ENCODE measurements at places on chromosomes 11 and 22. TPM values are rescaled to one million over a fixed set of nuclear protein-coding genes. Genes with fewer than 3 reads are reported as not detected.

- no peaks in the 10 kb centered on the region for H3K36me3 ChIP-seq
- no peak overlapping the region for H3K27ac ChIP-seq
- H3K4me3 ChIP-seq, result no peak overlapping the region
- no peaks in the 10 kb centered on the region for H3K27me3 ChIP-seq
- no peaks in the 10 kb centered on the region for H3K4me1 ChIP-seq
- no peak for DNase-seq
Observed at GRCh38 chr22:48257685-48258055, 1495.2 kb downstream of the TBC1D22A start.

SH3BP1 gene
- total RNA-seq, result 158 TPM

GRCh38 chr22:40764763-40765441, 54.2 kb downstream of the SLC25A17 start:
- H3K27me3 ChIP-seq, result no peaks in the 10 kb centered on the region
- H3K4me1 ChIP-seq, result peaks cover 11% of the 10 kb centered on the region
- no peaks in the 10 kb centered on the region for H3K36me3 ChIP-seq
- H3K27ac ChIP-seq, result peak overlapping the region; percentile 42
- H3K4me3 ChIP-seq, result no peak overlapping the region
- DNase-seq, result peak; percentile 58

GRM5 gene
- not detected for total RNA-seq

DNA sequence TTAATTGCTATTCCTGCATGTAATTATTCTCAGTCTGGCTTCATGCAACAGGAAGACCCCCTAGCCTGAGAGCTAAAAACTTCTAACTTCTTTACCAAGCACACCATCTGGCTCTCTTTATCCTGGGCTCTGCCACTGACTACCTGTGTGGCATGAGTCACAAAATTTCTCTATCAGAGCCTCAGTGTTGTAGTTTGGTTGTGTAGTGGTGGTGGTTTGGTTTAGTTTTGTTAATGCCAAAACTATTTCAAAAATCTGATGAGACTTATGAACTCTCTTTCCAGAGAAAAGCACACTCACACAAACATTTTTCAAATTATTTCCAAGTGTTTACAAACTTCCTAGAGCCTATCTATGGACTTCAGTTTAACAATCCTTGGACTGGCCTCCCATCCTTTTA, 7.5 kb upstream of the IL17RA start:
- H3K4me1 ChIP-seq, result peaks cover 10% of the 10 kb centered on the region
- H3K36me3 ChIP-seq, result no peaks in the 10 kb centered on the region
- H3K27ac ChIP-seq, result no peak overlapping the region
- DNase-seq, result no peak
- H3K27me3 ChIP-seq, result no peaks in the 10 kb centered on the region

CD3D gene
- 542 TPM for total RNA-seq

GRCh38 chr11:113572136-113572735, 97.0 kb upstream of the DRD2 start:
- no peak overlapping the region for H3K4me3 ChIP-seq
- no peaks in the 10 kb centered on the region for H3K4me1 ChIP-seq
- no peaks in the 10 kb centered on the region for H3K36me3 ChIP-seq
- DNase-seq, result no peak
- H3K27me3 ChIP-seq, result no peaks in the 10 kb centered on the region
- no peak overlapping the region for H3K27ac ChIP-seq

PARVA gene
- total RNA-seq, result 0.73 TPM

GRCh38 chr11:83533166-83533565, 247.0 kb upstream of the CCDC90B start:
- H3K27ac ChIP-seq, result no peak overlapping the region
- H3K4me3 ChIP-seq, result no peak overlapping the region
- no peaks in the 10 kb centered on the region for H3K27me3 ChIP-seq
- no peaks in the 10 kb centered on the region for H3K4me1 ChIP-seq
- no peak for DNase-seq
- no peaks in the 10 kb centered on the region for H3K36me3 ChIP-seq

DNA sequence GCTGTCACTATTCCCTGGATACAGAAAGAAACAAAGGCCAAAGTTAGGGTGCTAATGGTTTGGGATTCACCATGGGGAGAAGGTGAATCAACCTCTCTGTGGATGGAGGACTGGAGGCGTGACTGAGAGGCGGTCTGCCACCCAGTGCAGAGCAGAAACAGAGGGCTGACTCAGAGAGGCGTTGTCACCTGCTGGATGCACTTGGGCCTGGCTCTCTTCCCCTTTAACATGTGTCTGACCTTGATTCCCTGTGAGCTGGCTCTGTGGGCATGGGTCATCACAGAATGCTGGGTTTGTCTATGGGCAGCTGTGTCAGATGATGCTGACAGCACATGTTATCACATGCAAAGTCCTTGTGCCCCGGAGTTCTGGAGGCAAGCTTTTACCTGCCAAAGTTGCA, 75.9 kb downstream of the LDLRAD3 start:
- no peak overlapping the region for H3K27ac ChIP-seq
- no peaks in the 10 kb centered on the region for H3K4me1 ChIP-seq
- DNase-seq, result no peak
- H3K36me3 ChIP-seq, result no peaks in the 10 kb centered on the region
- no peak overlapping the region for H3K4me3 ChIP-seq

DNA sequence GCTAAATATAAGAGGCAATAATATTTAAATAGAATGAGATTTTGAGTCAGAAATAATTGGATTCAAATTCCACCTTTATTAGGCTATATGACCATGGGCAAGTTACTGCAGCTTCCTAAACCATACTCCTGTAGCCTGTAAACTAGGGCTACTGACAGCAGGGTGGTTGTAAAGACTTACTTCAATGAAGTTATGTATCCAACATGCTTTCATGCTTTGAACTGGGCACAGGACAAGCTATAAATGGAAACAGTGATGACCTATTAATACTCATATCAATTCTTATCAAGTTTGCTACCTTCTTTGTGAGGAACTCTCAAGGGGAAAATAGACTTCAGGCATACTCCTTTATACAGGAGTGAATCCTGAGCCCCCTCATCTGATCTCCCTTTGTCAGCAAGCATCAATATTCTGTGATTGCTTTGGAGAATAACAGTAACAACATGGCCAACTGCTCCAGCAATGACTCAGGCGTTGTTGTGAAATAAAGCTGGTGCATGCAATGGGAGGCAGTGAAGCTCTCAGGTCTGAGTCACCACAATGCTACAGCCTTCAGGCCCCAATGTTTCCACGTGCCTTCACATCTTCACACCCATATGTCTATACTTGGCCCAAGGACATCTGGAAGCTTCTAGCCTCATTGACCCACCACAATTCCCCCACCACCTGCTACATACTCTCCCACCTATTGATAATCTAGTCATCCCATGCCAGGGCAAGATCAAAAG, 102.5 kb downstream of the KCNA4 start:
- no peak overlapping the region for H3K4me3 ChIP-seq
- no peak for DNase-seq
- no peaks in the 10 kb centered on the region for H3K4me1 ChIP-seq
- no peak overlapping the region for H3K27ac ChIP-seq
- H3K36me3 ChIP-seq, result no peaks in the 10 kb centered on the region

TENM4 gene
- total RNA-seq, result not detected

- no peaks in the 10 kb centered on the region for H3K4me1 ChIP-seq
- H3K4me3 ChIP-seq, result no peak overlapping the region
- no peak overlapping the region for H3K27ac ChIP-seq
- DNase-seq, result no peak
- no peaks in the 10 kb centered on the region for H3K27me3 ChIP-seq
Observed at GRCh38 chr22:22974795-22975580, 87.4 kb downstream of the IGLL5 start.

DNA sequence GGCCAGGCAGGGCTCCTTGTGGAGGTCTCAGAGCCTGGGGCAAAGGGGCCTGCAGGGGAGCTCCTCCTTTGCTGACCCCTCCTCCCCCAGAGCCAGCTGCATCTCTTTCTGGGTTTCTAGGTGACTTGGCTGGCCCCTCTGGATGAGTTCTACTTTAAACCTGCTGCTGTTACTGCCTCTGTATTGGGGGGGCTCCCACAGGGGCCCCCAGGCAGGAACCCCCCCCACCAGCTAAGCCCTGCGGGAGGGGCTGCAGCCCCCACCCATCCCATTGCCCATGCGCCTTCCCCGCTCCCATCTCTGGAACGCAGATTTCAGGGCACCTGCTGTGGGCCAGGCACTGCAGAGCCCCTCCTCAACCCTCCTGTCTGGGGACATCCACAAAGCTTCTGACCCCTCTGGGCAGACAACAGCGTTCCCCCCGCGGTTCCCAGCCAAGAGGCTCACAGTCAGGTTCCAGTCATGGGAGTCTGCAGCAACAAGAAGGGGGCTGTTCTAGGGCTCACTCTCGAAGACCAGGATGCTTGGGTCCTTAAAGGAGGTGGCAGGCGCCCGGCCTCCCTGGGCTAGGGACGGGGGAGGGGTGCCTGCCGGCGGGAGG, 815 bp upstream of the PLCB3 start:
- peak overlapping the region; percentile 53 for H3K27ac ChIP-seq
- DNase-seq, result no peak
- no peaks in the 10 kb centered on the region for H3K27me3 ChIP-seq
- no peaks in the 10 kb centered on the region for H3K36me3 ChIP-seq
- H3K4me3 ChIP-seq, result peak overlapping the region; percentile 63

- DNase-seq, result no peak
- H3K27me3 ChIP-seq, result peaks cover 3% of the 10 kb centered on the region
- H3K4me3 ChIP-seq, result no peak overlapping the region
- no peak overlapping the region for H3K27ac ChIP-seq
- no peaks in the 10 kb centered on the region for H3K4me1 ChIP-seq
Observed at GRCh38 chr11:6812390-6813005, 13.0 kb upstream of the OR6A2 start.

- no peaks in the 10 kb centered on the region for H3K36me3 ChIP-seq
- no peaks in the 10 kb centered on the region for H3K4me1 ChIP-seq
- no peaks in the 10 kb centered on the region for H3K27me3 ChIP-seq
- H3K4me3 ChIP-seq, result no peak overlapping the region
- H3K27ac ChIP-seq, result no peak overlapping the region
Observed at GRCh38 chr11:109036011-109036410, 371.1 kb downstream of the DDX10 start.

DNA sequence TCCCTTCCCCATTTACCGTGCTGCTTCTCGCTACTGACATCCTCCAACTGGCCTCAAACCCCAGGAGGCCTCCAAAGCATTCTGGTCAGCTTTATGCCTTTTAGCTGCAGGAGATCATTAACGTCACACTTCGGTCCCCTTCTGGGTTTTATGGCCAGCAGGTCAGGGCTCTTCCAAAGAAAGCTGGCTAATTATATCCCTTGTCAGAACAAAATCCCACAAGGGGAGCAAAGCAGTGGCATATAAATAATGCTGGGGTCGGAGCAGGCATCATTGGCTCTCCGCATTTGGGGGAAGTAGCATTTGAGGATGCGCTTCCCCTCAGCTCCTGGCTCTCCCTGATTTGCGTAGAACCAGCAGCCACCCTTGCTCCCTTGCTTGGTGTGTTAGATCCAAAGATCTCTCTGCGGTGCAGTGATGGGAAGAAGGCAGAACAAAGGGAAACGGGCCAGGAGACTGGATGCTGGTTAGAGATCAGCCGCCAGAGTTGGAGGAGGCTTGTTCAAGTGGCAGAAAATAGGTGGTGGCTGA, 117.4 kb downstream of the DBX1 start:
- no peaks in the 10 kb centered on the region for H3K36me3 ChIP-seq
- H3K4me1 ChIP-seq, result no peaks in the 10 kb centered on the region
- H3K27me3 ChIP-seq, result no peaks in the 10 kb centered on the region

DNA sequence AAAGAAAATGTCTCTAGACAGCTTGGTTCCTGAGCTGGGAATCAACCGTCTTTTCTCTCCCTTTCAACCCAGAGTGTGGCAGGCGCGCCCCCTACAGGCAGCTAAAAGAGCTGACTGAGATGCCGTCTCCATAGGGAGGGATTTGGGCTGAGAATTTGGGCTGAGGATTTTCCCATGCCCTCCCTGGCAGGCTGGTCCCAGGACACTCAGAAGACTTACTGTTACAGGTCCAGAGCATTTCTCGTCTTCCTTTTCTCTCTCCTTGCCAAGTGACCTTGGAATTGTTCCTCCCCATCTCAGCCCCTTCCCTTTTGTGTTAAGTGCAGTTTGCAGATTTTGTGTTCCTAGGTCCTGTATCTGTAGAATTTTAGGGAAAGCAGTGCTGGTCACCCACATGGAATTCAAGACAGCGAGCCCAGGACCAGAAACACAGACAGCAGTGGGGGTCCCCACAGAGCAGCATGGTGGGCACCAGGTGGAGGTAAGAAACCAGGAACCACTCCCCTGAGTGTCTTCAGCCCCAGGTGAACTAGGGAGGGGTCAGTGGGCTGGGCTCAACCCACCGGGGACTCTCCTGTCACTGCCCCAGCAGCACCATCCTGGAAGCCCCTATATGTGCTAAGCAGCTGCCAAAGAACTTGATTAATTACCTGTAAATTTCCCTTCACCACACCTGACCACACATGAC, 9.9 kb upstream of the IGLL5 start:
- no peaks in the 10 kb centered on the region for H3K4me1 ChIP-seq
- H3K27ac ChIP-seq, result no peak overlapping the region
- peak; percentile 43 for DNase-seq
- no peaks in the 10 kb centered on the region for H3K27me3 ChIP-seq
- H3K36me3 ChIP-seq, result no peaks in the 10 kb centered on the region

RPS19BP1 gene
- 61.8 TPM for total RNA-seq

- peaks cover 25% of the 10 kb centered on the region for H3K4me1 ChIP-seq
- H3K27me3 ChIP-seq, result no peaks in the 10 kb centered on the region
- DNase-seq, result peak; percentile 38
- no peaks in the 10 kb centered on the region for H3K36me3 ChIP-seq
- no peak overlapping the region for H3K27ac ChIP-seq
- no peak overlapping the region for H3K4me3 ChIP-seq
Observed at GRCh38 chr11:721741-722345, 15.8 kb downstream of the EPS8L2 start.

PRG2 gene
- 0.20 TPM for total RNA-seq

LIN7C gene
- 25.4 TPM for total RNA-seq

DNA sequence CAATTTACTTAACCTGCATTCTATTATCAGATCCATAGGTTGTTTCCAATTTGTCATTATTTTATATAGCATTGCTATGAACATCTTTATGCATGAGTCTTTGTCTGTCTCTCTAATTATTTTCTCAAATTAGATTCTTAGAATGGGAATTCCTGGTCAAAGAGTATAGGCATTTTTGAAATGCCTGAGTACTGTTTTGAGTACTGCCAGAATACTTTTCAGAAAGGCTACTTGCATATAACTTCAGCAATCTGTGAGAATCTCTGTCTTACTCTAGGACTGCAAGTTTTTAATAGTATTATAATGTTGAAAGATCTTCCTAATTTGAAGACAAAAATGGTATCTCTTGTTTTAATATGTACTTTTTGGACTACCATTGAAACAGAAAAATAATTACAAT, 56.6 kb downstream of the KCNC1 start:
- no peak overlapping the region for H3K4me3 ChIP-seq
- H3K27me3 ChIP-seq, result no peaks in the 10 kb centered on the region
- H3K27ac ChIP-seq, result no peak overlapping the region
- no peak for DNase-seq
- H3K36me3 ChIP-seq, result peaks cover 3% of the 10 kb centered on the region

KCNK7 gene
- total RNA-seq, result 6.5 TPM

ADAMTS8 gene
- not detected for total RNA-seq

LTBP3 gene
- total RNA-seq, result 91.4 TPM

SLC35F2 gene
- total RNA-seq, result 3.8 TPM

- H3K4me3 ChIP-seq, result no peak overlapping the region
- H3K4me1 ChIP-seq, result no peaks in the 10 kb centered on the region
Observed at GRCh38 chr22:48404801-48405447, 1422.7 kb downstream of the BRD1 start.

Measured in naive thymus-derived CD4-positive, alpha-beta T cell (primary cell).